ENCODE measurements at places on chromosomes 12 and 14. TPM values are rescaled to one million over a fixed set of nuclear protein-coding genes. Genes with fewer than 3 reads are reported as not detected.

Gene GLI1
- 0.19 TPM for total RNA-seq

Gene HSPA2
- 14.5 TPM for total RNA-seq

Gene HCAR2
- total RNA-seq, result not detected

Gene TPPP2
- total RNA-seq, result not detected

Gene SOAT2
- total RNA-seq, result not detected

Gene TDRD9
- 0.10 TPM for total RNA-seq

Gene POTEM
- total RNA-seq, result not detected

Gene NRXN3
- total RNA-seq, result 0.92 TPM

Gene AQP2
- not detected for total RNA-seq

Gene RHOF
- total RNA-seq, result 50.7 TPM

Gene MIPOL1
- total RNA-seq, result 12.3 TPM

Gene FZD10
- not detected for total RNA-seq

Gene RABGGTA
- total RNA-seq, result 28.7 TPM

Gene P2RX2
- total RNA-seq, result not detected

Gene FITM1
- not detected for total RNA-seq

Gene CLMN
- 2.6 TPM for total RNA-seq

Gene COQ6
- total RNA-seq, result 29.4 TPM

Gene KRT75
- total RNA-seq, result not detected

Gene TMEM229B
- 2.9 TPM for total RNA-seq

Gene GABARAPL1
- 55.5 TPM for total RNA-seq

Data from glomerular endothelial cell (primary cell).